T-helper 17 cell (primary cell): ENCODE measurements at places on chromosomes 11 and 22. TPM values are rescaled to one million over a fixed set of nuclear protein-coding genes. Genes with fewer than 3 reads are reported as not detected.

Gene C11orf65
- 1.7 TPM for total RNA-seq

Gene SYNGR1
- 1.1 TPM for total RNA-seq

Gene FREY1
- total RNA-seq: 3.2 TPM

Gene VSIG10L2
- total RNA-seq: not detected

Gene MYRF
- 1.5 TPM for total RNA-seq

Gene SNX32
- 0.34 TPM for total RNA-seq

Gene ANKK1
- total RNA-seq: 2.0 TPM

Gene COX8A
- 108 TPM for total RNA-seq

DNA sequence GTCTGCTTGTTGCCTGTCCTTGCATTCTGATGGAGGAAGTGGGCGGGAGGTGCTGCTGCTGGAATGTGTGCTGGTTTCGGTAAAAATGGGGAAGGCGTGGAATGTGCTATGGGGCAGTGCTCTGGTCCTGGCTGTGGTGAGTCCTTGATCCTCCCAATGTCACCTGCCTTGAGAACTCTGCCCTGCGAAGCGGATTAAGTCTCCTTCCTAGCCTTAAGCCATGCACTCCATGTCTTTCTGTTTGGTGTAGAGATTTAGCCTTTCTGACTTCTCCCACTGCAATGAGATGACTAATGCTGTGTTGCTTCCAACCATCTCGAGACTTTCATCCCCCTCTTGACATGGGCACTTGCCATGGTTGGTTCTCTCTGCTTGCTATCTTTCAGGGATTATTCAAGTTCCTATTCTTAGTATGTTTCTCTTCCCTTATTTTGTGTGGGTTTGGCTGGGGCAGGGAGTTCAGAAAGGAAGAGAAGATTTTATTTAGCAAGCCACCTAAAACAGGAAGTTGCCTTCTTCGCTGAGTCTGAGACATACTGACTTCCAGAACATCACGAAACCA is 687.9 kb downstream of the NTM start:
- no peak overlapping the region for H3K27ac ChIP-seq
- no peak overlapping the region for H3K4me3 ChIP-seq
- no peak for DNase-seq
- no peaks in the 10 kb centered on the region for H3K27me3 ChIP-seq

- H3K4me1 ChIP-seq: peaks cover 33% of the 10 kb centered on the region
- no peak for DNase-seq
- H3K4me3 ChIP-seq: no peak overlapping the region
- no peak overlapping the region for H3K27ac ChIP-seq
- no peaks in the 10 kb centered on the region for H3K36me3 ChIP-seq
Observed at GRCh38 chr11:95702526-95702925, 87.1 kb downstream of the FAM76B start.

DNA sequence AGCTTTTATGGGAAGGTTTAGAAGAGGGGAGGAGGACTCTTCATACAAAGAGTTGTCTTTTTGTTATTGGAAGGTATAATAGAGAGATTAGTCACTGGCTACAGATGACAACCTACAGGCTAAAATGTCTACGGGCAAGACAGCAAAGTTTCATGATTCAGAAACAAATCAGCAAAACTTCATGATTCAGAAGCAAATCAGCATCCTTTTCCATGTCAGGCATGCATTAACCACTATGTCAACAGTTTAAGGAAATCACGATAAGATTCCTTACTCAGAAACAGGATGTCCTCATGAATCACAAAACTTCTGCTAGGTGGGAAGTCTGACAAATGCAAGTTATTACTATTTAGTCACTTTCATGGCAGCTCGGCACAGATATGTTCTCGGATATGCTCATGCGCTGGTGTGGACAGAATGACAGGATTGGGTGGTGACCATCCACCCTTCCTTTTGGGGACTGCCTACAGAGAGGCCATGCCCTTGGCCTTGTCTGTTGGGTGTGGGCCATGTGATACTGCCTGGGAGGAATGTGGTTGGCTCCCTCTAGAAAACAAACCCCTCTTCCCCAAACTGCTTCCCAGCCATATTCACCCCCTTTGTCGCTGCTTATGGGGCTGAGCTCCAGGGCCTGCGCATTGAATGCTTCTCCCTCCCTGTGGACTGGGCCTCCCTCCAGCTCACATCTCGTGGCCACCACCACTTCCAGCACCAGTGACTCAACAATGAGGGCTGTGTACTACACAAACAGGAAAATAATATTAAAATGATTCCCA is 10.1 kb downstream of the C11orf91 start:
- no peaks in the 10 kb centered on the region for H3K36me3 ChIP-seq
- DNase-seq: no peak
- H3K4me3 ChIP-seq: no peak overlapping the region

DNA sequence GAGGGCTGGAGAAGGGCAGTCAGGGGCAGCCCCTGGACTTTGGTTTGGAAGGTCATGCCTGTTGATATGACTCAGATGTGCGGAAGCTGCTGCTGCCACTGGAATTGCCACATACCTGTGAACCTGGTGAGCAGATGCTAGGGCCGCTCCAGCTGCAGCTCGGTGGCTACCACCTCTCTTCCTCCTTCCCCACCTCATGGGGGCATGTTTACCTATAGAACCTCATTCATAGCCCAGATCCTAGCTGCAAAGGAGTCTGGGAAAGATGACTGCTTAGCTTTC is 17.5 kb upstream of the TSPAN18 start:
- H3K27ac ChIP-seq: no peak overlapping the region
- peaks cover 21% of the 10 kb centered on the region for H3K4me1 ChIP-seq
- DNase-seq: no peak
- H3K27me3 ChIP-seq: no peaks in the 10 kb centered on the region
- H3K4me3 ChIP-seq: no peak overlapping the region

DNA sequence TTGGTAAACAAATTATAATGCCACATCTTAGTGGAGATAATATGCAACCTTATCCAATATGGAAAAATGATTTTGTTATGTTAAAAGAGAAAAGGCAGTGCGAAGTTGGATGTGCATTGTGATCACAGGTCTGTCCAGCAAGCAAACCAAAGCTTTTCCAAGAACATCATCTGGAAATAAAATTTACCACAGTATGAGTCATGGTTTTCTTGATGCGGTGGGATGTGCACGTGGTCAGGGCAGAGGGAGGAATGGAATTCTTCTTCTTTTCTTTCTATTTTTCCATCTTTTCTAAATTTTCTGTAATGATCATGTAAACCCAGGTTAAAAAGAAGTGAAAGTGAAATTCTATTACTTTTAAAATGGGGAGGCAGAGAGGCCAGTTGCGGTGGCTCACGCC is 169.8 kb downstream of the C11orf91 start:
- no peak overlapping the region for H3K4me3 ChIP-seq
- H3K27me3 ChIP-seq: peaks cover 26% of the 10 kb centered on the region
- no peak overlapping the region for H3K27ac ChIP-seq
- DNase-seq: no peak
- no peaks in the 10 kb centered on the region for H3K36me3 ChIP-seq

- no peak for DNase-seq
- peaks cover 59% of the 10 kb centered on the region for H3K4me1 ChIP-seq
- H3K36me3 ChIP-seq: peaks cover 3% of the 10 kb centered on the region
- peak overlapping the region; percentile 82 for H3K4me3 ChIP-seq
Observed at GRCh38 chr11:63870351-63871140, 31.6 kb downstream of the MARK2 start.

DNA sequence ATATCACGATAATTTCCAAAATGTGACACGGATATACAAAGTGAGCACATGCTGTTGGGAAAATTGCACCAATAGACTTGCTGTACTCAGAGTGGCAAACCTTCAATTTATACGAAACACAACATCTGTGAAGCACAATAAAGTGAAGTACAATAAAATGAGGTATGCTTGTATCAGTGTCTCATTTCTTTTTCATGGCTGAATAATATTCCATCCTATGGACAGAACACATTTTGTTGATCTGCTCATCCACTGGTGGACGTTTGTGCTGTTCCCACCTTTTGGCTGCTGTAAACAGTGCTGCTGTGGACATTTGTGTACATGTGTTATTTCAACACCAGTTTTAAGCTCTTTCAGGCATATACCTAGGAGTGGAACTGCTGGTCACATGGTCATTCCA is 78.7 kb upstream of the CCND1 start:
- no peak for DNase-seq
- H3K36me3 ChIP-seq: peaks cover 2% of the 10 kb centered on the region
- H3K4me1 ChIP-seq: peaks cover 12% of the 10 kb centered on the region
- H3K27me3 ChIP-seq: peaks cover 16% of the 10 kb centered on the region

DNA sequence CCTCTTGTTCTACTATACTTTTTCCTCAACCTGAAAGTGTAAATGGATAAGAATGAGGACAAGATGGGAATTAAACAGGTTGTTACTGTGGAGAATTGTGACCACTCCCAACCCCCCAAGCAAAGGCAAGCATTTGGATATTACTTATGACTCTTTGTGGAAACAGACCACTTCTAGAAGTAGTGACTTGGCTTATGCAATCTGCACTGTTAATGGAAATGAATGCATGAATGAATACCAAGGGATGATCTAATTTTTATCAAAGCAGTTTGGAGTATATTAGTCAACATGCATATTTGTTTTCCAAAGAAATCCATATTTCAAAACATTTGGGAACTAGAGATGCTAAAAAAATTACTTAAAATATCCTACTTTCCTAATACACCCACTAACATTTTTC is 35.3 kb downstream of the AMOTL1 start:
- no peaks in the 10 kb centered on the region for H3K4me1 ChIP-seq
- DNase-seq: no peak
- H3K36me3 ChIP-seq: no peaks in the 10 kb centered on the region
- H3K27ac ChIP-seq: no peak overlapping the region
- H3K4me3 ChIP-seq: no peak overlapping the region

DNA sequence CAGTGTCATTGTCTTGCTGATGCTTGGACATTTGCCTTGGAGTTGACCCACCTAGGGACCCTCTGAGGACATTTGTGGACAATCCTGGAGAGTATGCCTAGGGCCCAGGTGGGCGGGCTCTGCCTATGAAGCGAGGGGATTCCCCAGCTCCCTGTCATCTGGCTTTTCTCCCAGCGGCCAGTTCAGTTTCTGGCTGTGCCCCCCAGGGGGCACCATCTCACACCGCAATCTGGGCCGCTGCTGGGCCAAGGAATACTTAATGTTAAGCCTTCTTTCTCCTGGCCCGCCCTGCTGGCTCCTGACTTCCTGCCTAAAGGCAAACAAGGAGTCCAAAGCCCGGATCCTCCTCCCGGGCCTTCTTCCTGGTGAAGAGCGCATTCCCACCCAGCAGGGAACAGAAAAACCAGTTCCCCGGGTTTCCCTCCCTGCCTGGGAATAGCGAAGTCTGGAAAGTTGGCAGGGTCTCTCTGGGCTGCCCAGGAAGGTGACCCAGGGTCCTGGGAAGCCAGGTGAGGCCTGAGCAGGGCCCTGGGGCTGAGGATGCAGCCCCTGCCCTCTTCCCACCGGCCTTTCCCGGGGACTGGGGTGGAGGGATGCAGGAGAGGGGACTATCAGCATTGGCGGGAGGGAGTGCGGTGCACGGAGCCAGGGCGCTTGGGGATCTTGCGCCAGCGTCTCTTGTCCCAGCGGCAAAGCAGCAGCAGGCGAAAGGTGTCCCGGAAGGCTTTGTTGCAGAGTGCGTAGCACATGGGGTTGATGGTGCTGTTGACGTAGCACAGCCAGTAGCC is 11.9 kb downstream of the CHRM1 start:
- H3K36me3 ChIP-seq: peaks cover 5% of the 10 kb centered on the region
- DNase-seq: no peak
- no peak overlapping the region for H3K27ac ChIP-seq
- peaks cover 12% of the 10 kb centered on the region for H3K4me1 ChIP-seq
- no peak overlapping the region for H3K4me3 ChIP-seq
- H3K27me3 ChIP-seq: peaks cover 35% of the 10 kb centered on the region

DNA sequence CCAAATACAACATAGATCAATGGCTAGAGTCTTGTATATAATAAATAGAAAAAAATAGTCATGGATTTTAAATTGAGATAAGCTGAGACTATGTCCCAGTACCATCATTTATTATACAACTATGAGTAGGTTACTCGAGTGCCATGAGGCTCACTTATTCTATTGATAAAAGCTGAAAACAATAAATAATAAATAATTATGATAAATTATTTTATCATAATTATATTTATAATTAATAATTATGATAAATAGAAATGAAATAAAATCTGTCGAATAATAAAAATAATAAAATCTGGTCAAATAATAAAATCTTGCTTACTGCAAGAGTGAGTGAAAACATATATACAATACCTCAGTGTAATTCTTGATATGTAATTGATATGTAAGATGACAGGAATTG is 801.4 kb downstream of the FAM181B start:
- no peaks in the 10 kb centered on the region for H3K36me3 ChIP-seq
- H3K27me3 ChIP-seq: no peaks in the 10 kb centered on the region
- H3K4me1 ChIP-seq: no peaks in the 10 kb centered on the region
- no peak for DNase-seq

GRCh38 chr11:120306519-120307242 is 18.4 kb upstream of the TLCD5 start:
- no peak overlapping the region for H3K27ac ChIP-seq
- H3K4me1 ChIP-seq: peaks cover 10% of the 10 kb centered on the region
- no peak for DNase-seq
- no peaks in the 10 kb centered on the region for H3K36me3 ChIP-seq
- peaks cover 41% of the 10 kb centered on the region for H3K27me3 ChIP-seq
- no peak overlapping the region for H3K4me3 ChIP-seq

GRCh38 chr11:43957571-43957970 is 15.1 kb downstream of the C11orf96 start:
- peaks cover 49% of the 10 kb centered on the region for H3K27me3 ChIP-seq
- no peak for DNase-seq
- no peak overlapping the region for H3K27ac ChIP-seq
- H3K36me3 ChIP-seq: peaks cover 4% of the 10 kb centered on the region
- H3K4me1 ChIP-seq: no peaks in the 10 kb centered on the region

- peak; percentile 17 for DNase-seq
- H3K27me3 ChIP-seq: peaks cover 3% of the 10 kb centered on the region
- peaks cover 4% of the 10 kb centered on the region for H3K36me3 ChIP-seq
- H3K27ac ChIP-seq: peak overlapping the region; percentile 87
Observed at GRCh38 chr11:33040033-33040861, 875 bp downstream of the TCP11L1 start.

DNA sequence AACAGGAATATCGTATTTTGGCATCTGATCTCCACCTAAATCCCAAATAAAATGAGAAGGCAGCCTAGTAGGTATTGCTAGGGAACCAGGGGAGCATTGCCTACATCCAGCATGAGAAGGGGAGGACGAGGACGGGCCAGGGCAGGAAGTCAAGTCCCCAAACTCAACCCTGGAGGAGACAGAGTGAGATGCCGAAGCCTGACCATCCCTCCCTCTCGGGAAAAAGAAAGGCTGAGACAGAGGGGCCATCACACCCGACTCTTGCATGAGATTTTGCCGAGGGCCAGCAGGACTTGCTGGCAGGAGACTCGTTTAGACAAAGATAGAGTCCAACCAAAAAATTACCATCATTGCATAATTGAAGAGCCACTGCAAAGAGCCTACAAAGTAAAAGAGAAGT is 50.2 kb upstream of the SPATA19 start:
- H3K36me3 ChIP-seq: no peaks in the 10 kb centered on the region
- no peak overlapping the region for H3K4me3 ChIP-seq
- H3K4me1 ChIP-seq: peaks cover 11% of the 10 kb centered on the region
- H3K27ac ChIP-seq: peak overlapping the region; percentile 63
- no peak for DNase-seq
- H3K27me3 ChIP-seq: peaks cover 13% of the 10 kb centered on the region

DNA sequence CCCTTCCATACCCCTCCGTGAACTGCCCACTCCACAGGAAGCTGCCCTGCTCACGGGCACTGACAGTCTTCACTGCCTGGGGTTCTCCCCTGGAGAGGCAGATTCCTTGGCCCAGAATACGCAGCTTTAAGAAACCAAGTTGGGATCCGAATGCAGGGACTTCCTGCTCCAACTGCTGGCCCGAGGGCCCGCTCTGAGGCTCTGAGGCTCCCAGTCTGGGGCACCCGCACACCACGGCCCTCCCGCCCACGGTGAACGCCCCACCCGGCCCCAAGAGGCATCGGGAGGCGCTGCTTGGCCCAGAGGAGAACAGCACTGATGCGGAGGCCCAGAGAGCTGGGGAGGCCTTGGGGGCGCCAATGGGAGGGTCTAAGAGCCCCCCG is 42.3 kb downstream of the IGF2 start:
- H3K27ac ChIP-seq: no peak overlapping the region
- peaks cover 15% of the 10 kb centered on the region for H3K27me3 ChIP-seq
- peak; percentile 5 for DNase-seq
- H3K36me3 ChIP-seq: peaks cover 2% of the 10 kb centered on the region
